ENCODE measurements at places on chromosomes 6 and 20. TPM values are rescaled to one million over a fixed set of nuclear protein-coding genes. Genes with fewer than 3 reads are reported as not detected.

GRCh38 chr6:146364816-146365594 lies 178.6 kb upstream of the RAB32 start:
- no peaks in the 10 kb centered on the region for H3K4me1 ChIP-seq
- H3K4me3 ChIP-seq, result no peak overlapping the region
- DNase-seq, result no peak
- no peaks in the 10 kb centered on the region for H3K27me3 ChIP-seq

DNA sequence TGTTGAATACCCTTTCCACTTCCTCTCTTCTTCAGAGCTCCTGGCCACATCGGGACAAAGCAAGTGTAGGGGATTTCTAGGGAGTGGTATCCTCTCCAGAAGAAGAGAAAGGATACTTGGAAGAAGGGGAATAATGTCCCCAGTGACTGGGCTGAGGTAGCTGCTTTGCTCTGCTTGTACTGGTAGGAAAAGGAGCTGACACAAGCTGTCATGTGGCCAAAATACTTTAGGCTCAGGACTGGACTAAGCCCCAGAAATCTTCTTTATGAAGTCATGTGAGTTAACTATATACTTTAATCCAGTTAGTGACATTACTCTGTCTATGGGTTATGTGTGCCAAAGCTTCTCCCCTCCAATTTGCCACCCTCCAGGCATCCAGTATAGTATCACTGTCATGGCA lies 40.5 kb downstream of the AKIRIN2 start:
- no peak for DNase-seq
- H3K4me3 ChIP-seq, result no peak overlapping the region
- no peak overlapping the region for H3K27ac ChIP-seq
- no peaks in the 10 kb centered on the region for H3K27me3 ChIP-seq

The DEFB112 gene
- not detected for total RNA-seq

The ADA gene
- 12.3 TPM for total RNA-seq

DNA sequence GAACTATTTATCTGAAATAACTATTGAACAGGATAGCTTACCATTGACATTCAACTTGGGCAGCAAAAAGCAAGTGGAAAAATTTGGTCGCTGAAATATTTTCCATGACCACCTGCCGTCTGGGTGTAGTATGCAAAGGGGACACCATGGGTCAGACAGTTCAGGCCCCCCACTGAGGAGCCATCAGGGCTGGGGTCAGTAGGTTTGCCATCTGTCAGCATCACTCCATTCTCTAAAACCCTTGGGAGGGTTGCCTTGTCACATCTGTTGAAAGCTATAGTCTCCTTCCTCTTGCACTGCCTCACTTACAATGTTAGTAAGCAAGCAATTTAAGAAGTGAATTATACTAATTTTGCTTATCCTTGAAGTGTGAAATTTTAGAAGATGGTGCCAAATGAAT lies 44.9 kb downstream of the NRN1 start:
- no peak overlapping the region for H3K27ac ChIP-seq
- no peaks in the 10 kb centered on the region for H3K4me1 ChIP-seq
- no peak overlapping the region for H3K4me3 ChIP-seq

GRCh38 chr6:155171109-155171746 lies 92.6 kb upstream of the CLDN20 start:
- H3K4me3 ChIP-seq, result no peak overlapping the region
- H3K4me1 ChIP-seq, result peaks cover 18% of the 10 kb centered on the region
- peak; percentile 72 for DNase-seq
- peak overlapping the region; percentile 53 for H3K27ac ChIP-seq
- H3K27me3 ChIP-seq, result no peaks in the 10 kb centered on the region

DNA sequence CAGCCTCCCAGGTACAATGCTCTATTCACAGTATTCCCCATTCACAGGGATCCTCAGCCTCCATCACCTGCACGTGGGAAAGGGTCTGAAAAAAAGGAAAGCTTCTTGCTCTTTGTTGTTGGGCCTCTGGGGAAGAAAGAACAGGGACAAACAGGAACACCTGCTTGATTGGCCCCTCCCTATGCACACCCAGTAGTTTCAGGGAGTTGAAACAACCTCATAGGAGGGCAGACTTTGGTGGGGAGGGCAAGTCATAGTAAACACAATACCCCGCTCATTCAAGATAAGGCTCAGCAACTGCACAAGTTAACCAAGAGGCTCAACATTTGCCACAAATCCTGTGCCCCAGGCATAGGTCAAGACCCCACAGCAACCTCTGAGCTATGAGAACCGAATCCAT lies 1.7 kb downstream of the GHRH start:
- no peak overlapping the region for H3K27ac ChIP-seq
- DNase-seq, result no peak
- H3K4me1 ChIP-seq, result no peaks in the 10 kb centered on the region
- no peaks in the 10 kb centered on the region for H3K27me3 ChIP-seq
- H3K36me3 ChIP-seq, result no peaks in the 10 kb centered on the region
- no peak overlapping the region for H3K4me3 ChIP-seq

DNA sequence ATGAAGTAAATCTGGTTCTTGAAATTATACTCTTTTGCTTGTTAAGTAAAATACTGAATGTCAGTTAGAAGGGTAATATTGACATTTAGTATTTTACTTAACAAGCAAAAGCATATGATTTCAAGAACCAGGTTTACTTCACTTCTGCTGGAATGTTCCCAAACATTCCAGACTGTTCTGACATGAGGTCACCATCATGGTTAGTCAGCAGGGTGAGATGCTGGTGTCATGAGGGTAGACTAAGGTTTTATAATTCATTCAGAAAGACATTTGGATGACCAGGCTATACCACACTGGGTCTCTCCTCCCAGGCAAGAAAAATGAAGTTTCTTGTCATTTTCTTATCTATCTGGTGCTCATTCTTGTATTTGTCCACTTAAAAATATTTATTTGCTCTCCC lies 414.4 kb upstream of the MMS22L start:
- H3K4me3 ChIP-seq, result no peak overlapping the region
- H3K27me3 ChIP-seq, result no peaks in the 10 kb centered on the region

The IMPG1 gene
- total RNA-seq, result not detected

DNA sequence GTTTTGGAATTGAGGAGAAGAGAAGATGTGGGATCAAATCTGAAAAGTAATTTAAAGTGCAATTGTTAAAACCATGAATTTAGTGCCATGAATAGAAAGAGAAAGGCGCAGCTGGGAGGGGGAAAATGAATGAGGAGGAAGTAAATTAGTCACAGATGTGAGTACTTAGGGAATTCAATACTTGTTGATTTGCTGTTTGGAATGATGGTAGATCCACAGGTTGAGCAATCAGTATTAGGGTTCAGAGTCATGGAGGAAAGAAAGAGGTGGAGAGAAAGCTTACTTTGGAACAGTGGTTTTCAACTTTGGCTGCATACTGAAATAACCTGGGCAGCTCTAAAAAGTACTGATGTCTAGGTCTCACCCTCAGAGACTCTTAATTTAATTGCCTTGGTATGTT lies 229.7 kb upstream of the ASCC3 start:
- no peak overlapping the region for H3K27ac ChIP-seq
- DNase-seq, result no peak
- no peak overlapping the region for H3K4me3 ChIP-seq
- no peaks in the 10 kb centered on the region for H3K36me3 ChIP-seq
- no peaks in the 10 kb centered on the region for H3K27me3 ChIP-seq

DNA sequence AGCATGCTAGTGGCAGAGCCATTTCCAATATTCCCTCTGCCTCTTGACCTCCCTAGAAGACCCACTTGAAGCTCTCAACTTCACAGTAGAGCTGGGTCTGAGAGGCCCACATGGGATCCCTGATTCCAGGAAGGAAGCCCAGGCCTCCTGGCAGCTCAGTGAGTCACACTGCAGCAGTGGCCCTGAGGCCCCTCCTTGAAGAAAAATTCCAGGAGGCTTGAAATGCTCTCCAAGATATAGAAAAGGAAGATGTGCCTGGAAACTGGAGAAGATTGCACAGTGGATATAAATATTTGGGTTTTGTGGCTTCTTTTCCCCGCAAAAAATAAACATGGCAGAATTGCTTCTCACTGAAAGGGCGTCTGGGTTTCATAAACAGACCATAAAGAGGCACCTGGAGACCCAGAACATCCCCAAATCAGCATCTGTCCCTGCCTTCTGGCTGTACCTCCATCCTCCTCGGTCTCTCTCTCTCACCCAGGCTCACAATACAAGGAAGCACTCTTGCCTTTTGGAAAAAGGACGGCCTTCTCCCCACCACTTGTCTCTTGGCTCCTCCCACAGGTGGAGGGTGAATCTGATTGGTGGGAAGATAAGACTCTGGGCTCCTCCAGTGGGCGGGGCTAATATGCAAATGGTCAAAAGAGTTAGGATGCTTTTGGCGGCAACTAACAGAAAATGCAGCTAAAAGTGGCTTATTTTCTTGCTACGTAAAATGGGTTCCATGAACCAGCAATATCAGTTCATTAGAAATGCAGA lies 200.0 kb upstream of the SULF2 start:
- H3K4me1 ChIP-seq, result no peaks in the 10 kb centered on the region
- H3K36me3 ChIP-seq, result no peaks in the 10 kb centered on the region
- no peaks in the 10 kb centered on the region for H3K27me3 ChIP-seq
- H3K27ac ChIP-seq, result peak overlapping the region; percentile 17

DNA sequence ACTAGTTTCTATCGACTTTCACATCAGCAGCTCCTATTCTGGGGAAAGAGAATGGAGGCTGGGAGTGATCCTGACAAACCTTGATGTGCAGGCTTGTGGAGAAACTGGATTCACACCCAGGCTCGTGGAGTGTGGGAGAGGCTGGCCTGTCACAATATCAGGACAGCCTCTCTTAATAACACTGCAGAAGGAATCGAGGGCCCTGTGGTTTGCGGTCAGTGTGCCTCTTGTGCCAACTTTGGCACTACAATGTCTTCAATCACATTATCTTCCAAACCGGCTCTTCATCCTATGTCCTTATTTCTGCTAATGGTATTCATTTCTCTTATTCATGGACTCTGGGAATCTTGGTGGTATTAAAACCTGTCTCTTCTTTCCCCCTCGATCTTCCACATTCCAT lies 92.7 kb downstream of the PRL start:
- no peak for DNase-seq
- no peaks in the 10 kb centered on the region for H3K27me3 ChIP-seq
- H3K36me3 ChIP-seq, result no peaks in the 10 kb centered on the region
- no peaks in the 10 kb centered on the region for H3K4me1 ChIP-seq
- no peak overlapping the region for H3K4me3 ChIP-seq

GRCh38 chr6:25882051-25882496 lies 8.0 kb upstream of the SLC17A3 start:
- H3K36me3 ChIP-seq, result no peaks in the 10 kb centered on the region
- DNase-seq, result no peak
- H3K4me1 ChIP-seq, result peaks cover 5% of the 10 kb centered on the region
- H3K27me3 ChIP-seq, result peaks cover 3% of the 10 kb centered on the region
- no peak overlapping the region for H3K27ac ChIP-seq
- H3K4me3 ChIP-seq, result no peak overlapping the region

GRCh38 chr6:26031151-26031594 lies 56.1 kb upstream of the HFE start:
- H3K36me3 ChIP-seq, result no peaks in the 10 kb centered on the region
- H3K27me3 ChIP-seq, result no peaks in the 10 kb centered on the region
- no peak overlapping the region for H3K4me3 ChIP-seq
- H3K27ac ChIP-seq, result peak overlapping the region; percentile 90
- no peak for DNase-seq

GRCh38 chr6:163646133-163646532 lies 231.6 kb downstream of the QKI start:
- DNase-seq, result no peak
- no peak overlapping the region for H3K27ac ChIP-seq
- H3K36me3 ChIP-seq, result no peaks in the 10 kb centered on the region
- H3K4me1 ChIP-seq, result no peaks in the 10 kb centered on the region
- H3K27me3 ChIP-seq, result no peaks in the 10 kb centered on the region
- no peak overlapping the region for H3K4me3 ChIP-seq

DNA sequence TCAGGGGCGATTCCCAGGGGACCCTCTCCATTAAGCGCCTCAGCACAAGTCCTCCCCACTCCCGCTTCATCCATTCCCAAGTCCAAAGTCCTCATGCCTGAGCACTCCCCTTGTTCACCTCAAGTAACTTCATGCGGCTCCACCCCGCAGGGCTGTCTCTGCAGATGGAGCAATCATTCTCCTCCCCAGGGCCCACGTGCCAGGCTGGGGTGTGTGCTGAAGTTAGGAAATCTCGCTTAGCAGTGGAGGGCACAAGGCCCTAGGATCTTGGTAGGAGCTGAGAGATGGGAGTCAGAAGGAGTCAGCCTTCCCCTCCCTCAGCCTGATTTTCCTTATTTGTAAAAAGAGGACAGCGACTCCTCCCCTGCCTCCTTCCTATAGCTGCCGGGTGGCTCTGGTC lies 3.5 kb downstream of the TGM3 start:
- H3K36me3 ChIP-seq, result no peaks in the 10 kb centered on the region
- no peak overlapping the region for H3K4me3 ChIP-seq
- H3K27me3 ChIP-seq, result no peaks in the 10 kb centered on the region

- no peak overlapping the region for H3K4me3 ChIP-seq
- H3K4me1 ChIP-seq, result peaks cover 7% of the 10 kb centered on the region
- no peak overlapping the region for H3K27ac ChIP-seq
- DNase-seq, result no peak
- H3K36me3 ChIP-seq, result no peaks in the 10 kb centered on the region
Measured at GRCh38 chr20:32772046-32772445, 9.9 kb downstream of the DNMT3B start.

- no peaks in the 10 kb centered on the region for H3K27me3 ChIP-seq
- H3K4me1 ChIP-seq, result peaks cover 13% of the 10 kb centered on the region
- no peak overlapping the region for H3K4me3 ChIP-seq
- H3K27ac ChIP-seq, result no peak overlapping the region
Measured at GRCh38 chr20:19712721-19713260, 45.3 kb upstream of the RIN2 start.

DNA sequence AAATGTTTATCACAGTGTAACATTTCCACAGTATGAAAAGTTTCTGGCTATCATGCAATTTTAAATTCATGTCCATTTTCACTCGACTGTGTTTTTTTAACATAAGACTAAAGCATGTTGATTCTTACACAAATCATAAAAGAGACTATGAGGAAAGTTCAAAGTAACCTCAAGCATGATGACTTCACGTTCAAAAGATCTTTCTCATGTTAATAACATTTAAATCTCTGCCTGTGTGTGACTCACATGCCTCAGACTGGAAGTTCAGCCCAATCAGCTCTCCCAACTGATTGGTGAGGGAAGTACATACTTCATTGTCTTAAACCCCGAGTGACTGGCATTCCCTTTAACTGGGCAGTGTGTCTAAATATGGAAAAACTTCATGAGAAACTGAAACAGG lies 37.4 kb downstream of the ATXN1 start:
- H3K27me3 ChIP-seq, result no peaks in the 10 kb centered on the region
- no peak overlapping the region for H3K4me3 ChIP-seq
- no peak overlapping the region for H3K27ac ChIP-seq
- H3K4me1 ChIP-seq, result no peaks in the 10 kb centered on the region
- DNase-seq, result no peak
- no peaks in the 10 kb centered on the region for H3K36me3 ChIP-seq

GRCh38 chr20:12849225-12849910 lies 159.4 kb upstream of the SPTLC3 start:
- H3K36me3 ChIP-seq, result no peaks in the 10 kb centered on the region
- H3K4me3 ChIP-seq, result no peak overlapping the region
- H3K27ac ChIP-seq, result no peak overlapping the region
- no peaks in the 10 kb centered on the region for H3K27me3 ChIP-seq
- H3K4me1 ChIP-seq, result no peaks in the 10 kb centered on the region

The HLA-DOB gene
- total RNA-seq, result not detected

- H3K4me1 ChIP-seq, result no peaks in the 10 kb centered on the region
- H3K4me3 ChIP-seq, result no peak overlapping the region
- no peaks in the 10 kb centered on the region for H3K36me3 ChIP-seq
- H3K27ac ChIP-seq, result no peak overlapping the region
- H3K27me3 ChIP-seq, result no peaks in the 10 kb centered on the region
Measured at GRCh38 chr6:46024124-46024769, 8.6 kb upstream of the CLIC5 start.
